ENCODE measurements at places on chromosomes 7 and 10.

GRCh38 chr10:102413053-102413705 lies 5.4 kb downstream of the PSD start:
- DNase-seq: no peak

DNA sequence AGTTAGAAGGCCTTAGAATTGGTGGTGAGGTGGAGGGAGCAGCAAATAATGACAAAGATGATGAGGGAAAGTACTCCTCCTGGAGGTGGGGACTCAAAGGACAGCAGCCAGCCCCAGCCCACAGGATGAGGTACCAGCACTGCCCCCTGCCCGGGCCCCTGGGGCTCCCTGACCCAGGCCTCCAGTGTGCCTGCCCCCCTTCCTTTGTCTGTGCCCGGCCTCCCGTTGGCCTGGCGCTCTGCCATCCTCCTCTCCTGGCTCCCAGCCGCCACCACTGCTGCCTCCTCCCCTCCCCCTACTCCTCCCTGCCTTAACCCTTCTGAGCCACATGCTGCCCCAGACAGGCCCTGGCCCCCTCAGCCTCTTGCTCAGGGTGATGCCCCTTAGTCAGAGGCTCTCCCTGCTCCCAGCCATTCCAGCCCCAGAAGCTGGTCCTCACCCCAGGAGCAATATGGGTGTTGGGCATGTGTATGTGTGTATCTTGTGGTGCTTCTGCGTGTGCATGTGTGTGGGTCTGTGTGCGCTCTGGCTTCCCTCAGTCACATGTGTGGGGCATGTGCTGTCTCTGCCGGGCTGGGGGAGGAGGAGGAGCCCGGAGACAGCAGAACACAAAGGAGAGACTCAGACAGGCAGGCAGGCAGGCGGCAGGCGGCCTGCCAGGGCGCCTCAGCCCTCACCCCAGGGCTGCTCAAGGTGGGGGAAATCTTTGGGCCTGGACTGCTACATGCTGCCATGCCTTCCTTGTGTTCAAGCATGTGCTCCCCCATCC lies 2.6 kb downstream of the LDB1 start:
- peak; percentile 22 for DNase-seq

DNA sequence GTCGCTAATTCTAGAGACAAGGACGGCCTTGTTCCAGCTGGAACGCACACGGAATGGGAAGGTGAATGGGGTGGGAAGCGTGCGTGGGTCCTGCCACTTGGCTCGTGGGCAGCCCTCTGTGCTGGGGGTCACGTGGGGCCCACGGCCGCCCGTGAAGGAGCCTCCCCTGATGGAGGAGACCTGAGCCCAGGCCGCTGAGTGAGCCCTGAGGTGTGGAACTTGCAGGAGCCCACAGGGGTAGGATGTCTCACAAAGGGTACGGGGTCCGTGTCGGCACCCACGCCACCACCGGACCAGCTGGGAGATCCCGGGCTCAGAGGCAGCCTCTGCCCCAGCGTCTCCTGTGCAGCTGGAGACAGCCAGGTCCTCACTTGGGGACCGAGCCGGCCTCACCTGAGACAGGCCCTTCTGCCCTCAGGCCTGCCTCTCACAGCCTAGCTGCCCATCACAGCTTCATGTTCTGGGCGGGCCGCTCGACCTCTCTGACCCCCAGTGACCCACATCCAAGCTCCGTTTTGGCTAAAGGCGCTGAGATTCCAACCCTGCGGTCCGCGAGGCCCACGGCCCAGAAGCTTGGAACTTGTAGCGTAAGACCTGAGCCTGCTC lies 84.8 kb downstream of the FOXL3 start:
- no peak for DNase-seq

GRCh38 chr7:70788276-70788675 lies 343.7 kb upstream of the GALNT17 start:
- DNase-seq: no peak

GRCh38 chr7:141837683-141838082 lies 3.6 kb downstream of the PRSS37 start:
- no peak for DNase-seq

DNA sequence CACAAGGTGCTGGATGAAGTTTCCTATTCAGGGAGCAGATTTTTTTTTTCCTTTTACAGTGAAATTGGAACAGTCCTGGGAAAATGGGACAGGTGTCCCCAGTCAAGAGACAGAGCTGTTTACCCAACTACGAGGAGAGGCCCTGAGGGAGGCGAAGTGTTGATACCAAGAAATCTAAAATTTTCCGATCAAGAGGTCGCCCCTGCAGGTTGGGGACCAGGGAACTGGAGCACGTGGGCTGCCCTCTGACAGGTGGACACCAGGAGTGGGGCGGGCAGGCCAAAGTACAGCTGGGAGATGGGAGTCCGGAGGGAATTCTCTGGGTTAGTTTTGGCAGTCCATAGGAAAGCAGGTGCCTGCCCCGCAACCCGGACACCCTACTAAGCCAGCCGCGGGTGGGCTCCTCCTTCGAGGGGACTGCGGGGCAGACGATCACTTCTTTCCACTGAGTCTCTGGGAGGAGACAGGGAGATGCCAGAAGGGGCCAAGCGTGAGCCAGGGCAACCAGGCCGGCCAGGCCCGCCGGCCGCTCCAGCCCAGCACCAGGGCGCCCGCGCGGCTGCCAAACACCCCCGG lies 965 bp upstream of the CAMK1D start:
- DNase-seq: no peak
